ENCODE measurements at places on chromosomes 2 and 18.

DNA sequence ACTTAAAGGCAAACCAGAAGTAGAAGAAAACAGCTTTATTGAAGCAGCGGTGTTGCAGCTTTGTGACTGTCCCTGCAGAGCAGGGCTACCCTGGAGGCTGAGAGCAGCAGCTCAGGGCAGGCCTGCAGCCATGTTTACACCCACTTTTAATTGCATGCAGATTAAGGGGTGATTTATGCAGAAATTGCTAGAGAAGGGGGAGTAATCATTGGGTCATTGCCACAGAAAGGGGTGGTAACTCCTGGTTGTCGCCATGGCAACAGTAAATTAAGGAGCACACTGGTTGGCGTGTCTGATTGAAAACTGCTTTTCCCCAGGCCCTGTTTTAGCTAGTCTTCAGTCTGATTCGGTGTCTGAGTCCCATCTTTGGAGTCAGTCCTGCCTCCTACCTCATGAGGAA is 195.4 kb upstream of the HDAC4 start:
- no peak for DNase-seq

GRCh38 chr18:25831301-25831701 is 259.1 kb downstream of the SS18 start:
- no peak for DNase-seq

DNA sequence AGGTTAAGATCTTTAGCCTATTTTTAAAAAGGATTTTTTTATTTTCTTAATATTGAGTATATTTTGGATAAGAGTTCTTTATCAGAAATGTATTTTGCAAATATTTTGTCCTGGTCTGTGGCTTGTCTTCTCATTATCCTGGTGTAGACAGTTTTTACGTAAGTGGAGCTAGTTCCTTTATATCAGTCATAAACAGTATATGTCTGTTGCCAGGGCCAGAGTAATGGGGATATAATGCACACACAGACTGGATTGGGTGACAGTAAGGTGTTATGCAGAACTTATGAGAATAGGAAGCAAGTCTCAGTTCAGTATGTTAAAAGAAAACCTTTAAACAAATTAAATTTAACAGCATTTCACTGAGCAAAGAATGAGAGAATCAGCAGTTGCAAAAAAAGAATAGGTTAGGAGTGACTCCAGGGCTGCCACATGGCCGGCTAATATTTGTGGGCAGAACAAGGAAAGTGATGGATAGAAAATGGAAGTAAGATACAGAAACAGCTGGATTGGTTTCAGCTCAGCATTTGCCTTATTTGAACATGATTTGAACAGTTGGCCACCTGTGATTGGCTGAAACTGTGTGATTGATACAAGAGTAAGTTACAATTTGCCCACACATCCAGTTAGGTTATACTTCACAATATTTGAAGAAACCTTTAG is 61.1 kb upstream of the ZNG1B start:
- no peak for DNase-seq

- no peak for DNase-seq
Measured at GRCh38 chr2:231037731-231038482, 584 bp downstream of the C2orf72 start.

DNA sequence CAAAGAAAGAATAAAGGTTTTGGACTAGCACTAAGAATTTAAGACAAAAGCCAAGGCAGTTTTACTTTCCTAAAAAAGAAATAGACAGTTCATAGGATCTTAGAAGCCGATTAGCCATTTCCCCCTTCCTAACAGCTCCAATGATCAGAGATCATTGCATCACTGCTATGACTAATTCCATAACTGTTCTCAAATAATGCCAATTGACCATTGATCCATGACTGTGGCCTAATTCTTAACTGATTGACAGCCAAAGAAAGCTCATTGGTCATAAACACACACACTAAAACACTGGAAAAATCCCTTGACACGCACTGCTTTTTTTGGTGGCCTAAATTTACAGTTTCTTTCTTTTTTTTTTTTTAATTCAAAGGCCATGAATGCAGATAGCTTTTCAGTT is 345.0 kb upstream of the ACVR2A start:
- DNase-seq = no peak

DNA sequence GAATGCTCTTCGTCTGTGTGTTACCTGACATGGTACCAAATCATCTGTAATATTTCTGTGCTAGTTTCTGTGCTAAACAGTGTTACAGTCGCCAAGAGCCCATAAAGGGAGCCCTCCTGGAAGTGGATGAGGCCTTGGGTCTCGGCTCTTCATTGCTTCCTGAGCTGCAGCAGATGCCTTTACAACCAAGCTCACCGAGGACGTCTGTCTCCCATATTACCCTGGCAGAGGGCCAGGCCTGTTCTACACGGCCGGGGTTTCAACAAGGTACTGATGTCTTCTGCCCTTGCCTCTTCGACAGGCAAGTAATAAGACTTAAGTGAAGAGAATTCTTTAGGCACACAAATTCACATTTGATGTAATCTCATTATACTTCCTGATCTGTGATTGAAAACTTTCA is 16.8 kb downstream of the RPL31 start:
- DNase-seq = no peak

- no peak for DNase-seq
Measured at GRCh38 chr18:55324166-55324565, 263.8 kb downstream of the TCF4 start.

DNA sequence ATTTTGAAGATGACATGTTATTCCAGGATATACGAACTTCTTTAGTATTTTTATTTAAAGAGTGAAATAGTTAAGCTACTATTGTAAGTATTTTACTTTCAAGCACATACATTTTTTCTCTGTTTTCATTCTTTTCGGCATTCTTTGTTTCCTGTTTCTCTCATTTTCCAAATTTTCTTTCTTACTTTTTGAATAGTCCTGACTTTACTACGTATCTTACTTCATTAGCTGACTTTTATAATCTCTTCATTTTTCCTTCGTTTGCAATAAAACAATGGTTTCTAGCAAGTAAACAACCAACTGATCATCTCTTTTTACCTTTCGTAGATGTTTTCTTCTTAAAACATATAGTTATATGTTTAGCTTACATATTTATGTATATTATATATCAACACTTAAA is 11.8 kb downstream of the CAVIN2 start:
- no peak for DNase-seq

Measured in activated naive CD4-positive, alpha-beta T cell treated with Interleukin-2 at 50 U/mL for 16 hours (primary cell).